Inflammatory macrophage treated with lipopolysaccharide for 4 hours (primary cell): ENCODE measurements at places on chromosomes 7 and 10.

GRCh38 chr7:14688208-14688607 is 214.3 kb downstream of the DGKB start:
- DNase-seq: no peak

- no peak for DNase-seq
These were observed 72.0 kb downstream of the GOLGA7B start for GRCh38 chr10:97921581-97922021.

- DNase-seq: no peak
These were observed 1.3 kb upstream of the NAPEPLD start for GRCh38 chr7:103150192-103150591.

DNA sequence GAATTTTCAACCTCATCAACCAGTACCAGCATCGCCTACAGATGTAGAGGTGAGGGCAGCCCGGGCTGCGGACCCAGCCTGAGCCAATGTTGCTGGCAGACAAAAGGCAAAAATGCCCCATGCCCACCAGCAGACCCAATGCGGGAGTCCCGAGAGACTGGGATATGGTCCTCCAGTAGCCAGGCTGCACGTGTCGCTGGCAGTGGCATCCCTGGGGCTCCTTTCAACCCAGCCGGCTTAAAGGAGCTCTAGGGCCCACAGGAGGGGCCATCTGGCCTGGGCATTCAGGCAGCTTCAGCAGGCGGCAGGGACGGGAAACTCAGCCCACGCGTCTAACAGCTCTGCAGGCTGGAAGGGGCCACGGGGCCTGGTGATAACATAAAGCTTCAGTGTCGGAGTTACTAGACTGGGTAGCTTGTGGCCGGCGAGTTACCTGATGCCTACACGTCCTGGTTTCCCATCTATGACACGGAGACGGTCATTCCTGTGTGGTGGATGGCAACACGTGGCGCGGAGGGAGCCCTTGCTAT is 70.7 kb downstream of the PROSER2 start:
- DNase-seq: no peak

- DNase-seq: no peak
These were observed 21.8 kb upstream of the HIBADH start for GRCh38 chr7:27684491-27684890.
